ENCODE measurements at places on chromosomes 2 and 18. TPM values are rescaled to one million over a fixed set of nuclear protein-coding genes. Genes with fewer than 3 reads are reported as not detected.

Gene CELF4
- total RNA-seq, result not detected

Gene SLC19A3
- 0.09 TPM for total RNA-seq

Gene CROCC2
- not detected for total RNA-seq

Gene GALNT3
- total RNA-seq, result 0.09 TPM

Gene TMEM198
- not detected for total RNA-seq

Gene LYG1
- total RNA-seq, result 0.27 TPM

Gene SERPINB5
- total RNA-seq, result not detected

Gene PROM2
- total RNA-seq, result 0.19 TPM

Gene RAB11FIP5
- total RNA-seq, result 34.2 TPM

Gene CNDP1
- total RNA-seq, result not detected

Gene CRIM1
- total RNA-seq, result 1,178 TPM

Gene UNC80
- total RNA-seq, result not detected

Gene CRACDL
- 8.7 TPM for total RNA-seq

Gene EDAR
- not detected for total RNA-seq

Gene PPP1R1C
- total RNA-seq, result not detected

Gene OTOS
- total RNA-seq, result not detected

Gene SLC66A3
- total RNA-seq, result 16.5 TPM

Gene LRRTM4
- not detected for total RNA-seq

Gene BOLL
- not detected for total RNA-seq

Gene RGPD3
- 0.09 TPM for total RNA-seq

Gene DOCK10
- 17.6 TPM for total RNA-seq

Gene VSNL1
- not detected for total RNA-seq

Measured in endothelial cell of coronary artery (primary cell).